Kidney (tissue), 22 donors: ENCODE measurements at places on chromosomes 5 and 9. TPM values are rescaled to one million over a fixed set of nuclear protein-coding genes. Genes with fewer than 3 reads are reported as not detected.

Gene DOCK8
- 46.5 TPM for total RNA-seq

Gene BTNL9
- total RNA-seq: 11.9 TPM

Gene ANKRD33B
- 20.3 TPM for total RNA-seq

Gene CYSRT1
- 0.94 TPM for total RNA-seq

Gene LCN2
- total RNA-seq: 198 TPM
